ENCODE measurements at places on chromosomes 4 and X.
A peak's percentile ranks its signal among the peaks of the same experiment; 100 is the strongest.

GRCh38 chr4:20354120-20354519, 102.4 kb downstream of the SLIT2 start:
- DNase-seq: no peak

DNA sequence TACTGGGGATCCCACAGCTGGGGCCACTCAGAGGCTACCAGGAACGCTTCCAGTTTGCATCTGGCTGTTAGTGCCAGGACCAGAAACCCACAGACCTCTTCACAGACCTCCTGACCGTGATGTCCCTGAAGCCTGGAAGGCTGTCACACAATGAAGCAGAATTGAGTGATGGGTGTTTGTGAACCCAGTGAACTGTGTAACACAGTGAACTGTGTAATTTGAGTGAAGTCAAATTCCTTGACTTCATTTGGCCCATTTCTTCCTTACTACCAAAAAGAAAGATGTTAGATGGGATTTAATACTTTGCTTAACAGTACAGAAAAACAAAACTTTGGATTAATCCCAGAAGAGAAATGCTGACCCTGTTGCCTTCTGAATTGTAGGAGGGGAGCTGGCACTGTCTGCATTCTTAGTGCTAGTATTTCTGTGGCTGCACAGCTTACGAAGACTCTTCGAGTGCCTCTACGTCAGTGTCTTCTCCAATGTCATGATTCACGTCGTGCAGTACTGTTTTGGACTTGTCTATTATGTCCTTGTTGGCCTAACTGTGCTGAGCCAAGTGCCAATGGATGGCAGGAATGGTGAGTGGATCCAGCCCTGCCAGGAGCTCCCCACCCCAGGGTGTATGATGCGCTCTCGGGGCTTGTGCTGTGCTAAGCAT, 17.8 kb downstream of the SRD5A3 start:
- no peak for DNase-seq

DNA sequence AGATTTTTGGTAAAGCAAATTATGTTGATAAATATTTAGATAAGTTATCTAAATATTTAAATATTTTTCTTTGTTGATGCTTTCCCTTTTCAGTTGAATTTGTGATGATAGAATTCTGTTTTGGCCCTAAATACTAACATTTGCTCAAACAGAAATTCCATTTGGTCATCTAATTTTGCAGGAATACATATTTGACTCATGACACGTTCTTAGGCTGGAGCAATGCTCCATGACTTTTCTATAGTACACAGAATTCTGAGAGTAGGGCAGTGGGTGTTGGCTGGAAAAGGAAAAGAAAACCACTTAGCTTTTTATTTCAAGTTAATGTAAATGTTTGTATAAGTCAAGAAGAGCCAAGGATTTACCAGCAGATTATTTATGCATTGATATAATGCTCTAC, 58.6 kb upstream of the GK2 start:
- DNase-seq: no peak

GRCh38 chr4:40984051-40984450, 230.3 kb downstream of the APBB2 start:
- no peak for DNase-seq

DNA sequence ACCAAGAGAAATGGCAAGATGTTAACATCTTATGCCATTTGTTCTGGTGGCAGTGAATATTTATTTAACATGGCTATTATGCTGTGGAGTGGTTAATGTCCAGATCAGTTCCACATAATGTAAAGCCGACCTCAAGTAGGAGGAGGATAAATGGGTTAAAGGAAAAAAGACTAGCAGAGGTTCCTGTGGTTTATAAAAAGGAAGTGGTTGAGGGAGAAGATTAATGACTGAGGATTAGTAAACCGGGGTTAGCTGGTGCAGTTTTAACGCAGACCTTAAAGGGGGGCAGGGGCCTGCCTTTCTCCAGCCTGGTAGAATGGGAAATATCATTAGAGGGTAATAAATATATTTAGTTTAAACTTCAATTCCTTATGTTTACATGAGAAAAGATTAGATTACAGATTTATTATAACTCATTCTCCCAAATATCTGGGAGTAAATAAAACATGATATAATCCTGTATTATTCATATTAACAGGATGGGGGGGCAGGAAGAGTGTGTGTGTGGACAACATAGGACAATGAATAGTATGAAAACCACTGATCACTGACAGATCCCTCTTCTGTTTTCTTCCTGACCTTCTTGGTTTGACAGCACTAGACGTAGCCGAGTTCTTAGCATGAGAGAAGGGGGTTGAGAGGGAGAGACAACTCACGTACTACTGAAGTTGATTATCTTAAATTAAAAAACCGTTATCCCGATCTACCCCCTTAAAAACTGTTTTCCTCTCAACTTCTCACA, 124.1 kb upstream of the LIMCH1 start:
- DNase-seq: no peak

DNA sequence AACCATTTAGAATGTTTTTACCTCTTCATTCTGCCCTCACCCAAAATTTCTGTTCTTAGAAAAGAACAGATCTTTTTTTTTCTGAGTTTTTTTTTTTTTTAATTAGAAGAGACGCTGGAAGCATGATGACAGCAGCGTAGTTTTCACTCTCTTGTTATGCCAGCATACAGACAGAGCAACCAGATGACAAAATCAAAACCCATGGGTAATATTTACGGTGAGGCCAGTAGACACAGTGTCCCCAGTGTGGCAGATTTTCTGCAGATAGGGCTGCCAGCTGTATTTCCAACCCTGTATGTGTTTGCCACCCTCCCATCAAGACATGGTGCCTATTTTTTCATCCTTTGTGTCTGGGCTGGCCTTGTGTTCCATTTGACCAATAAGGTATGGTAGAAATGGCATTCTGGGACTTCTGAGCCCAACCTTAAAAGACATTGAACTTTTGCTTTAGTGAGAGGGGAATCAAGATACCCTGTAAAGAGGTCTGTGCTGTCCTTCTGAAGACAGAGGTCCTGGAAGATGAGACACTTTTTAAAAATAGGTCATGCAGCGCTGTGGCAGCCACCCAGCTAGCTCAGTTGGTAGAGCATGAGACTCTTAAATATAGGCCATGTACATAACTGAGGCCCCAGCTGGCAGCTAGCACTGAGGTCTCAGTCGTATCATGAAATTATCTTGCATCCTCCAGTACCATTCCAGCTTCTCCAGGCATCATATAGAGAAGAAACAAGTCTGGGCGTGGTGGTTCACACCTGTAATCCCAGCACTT, 6.7 kb upstream of the ZNF41 start:
- peak; percentile 65 for DNase-seq

DNA sequence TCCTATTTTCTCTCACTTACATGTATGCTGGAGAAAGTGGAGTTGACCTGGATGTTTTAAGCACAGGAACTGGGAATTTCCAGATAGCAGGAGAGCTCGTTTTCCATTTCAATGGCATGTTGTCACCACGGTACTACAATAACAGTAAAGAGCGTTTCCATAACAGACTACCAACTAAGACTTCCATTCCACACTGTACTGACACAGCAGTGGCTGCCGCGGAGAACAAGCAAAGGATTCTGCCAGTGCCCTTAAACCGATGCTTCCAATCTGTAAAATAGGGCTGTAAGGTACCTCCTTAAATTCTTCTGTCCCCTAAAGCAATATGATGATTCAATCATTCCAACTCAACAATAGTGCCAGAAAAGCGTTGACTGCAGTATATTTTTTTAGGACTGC, 143.9 kb downstream of the KLHL13 start:
- DNase-seq: peak; percentile 25

DNA sequence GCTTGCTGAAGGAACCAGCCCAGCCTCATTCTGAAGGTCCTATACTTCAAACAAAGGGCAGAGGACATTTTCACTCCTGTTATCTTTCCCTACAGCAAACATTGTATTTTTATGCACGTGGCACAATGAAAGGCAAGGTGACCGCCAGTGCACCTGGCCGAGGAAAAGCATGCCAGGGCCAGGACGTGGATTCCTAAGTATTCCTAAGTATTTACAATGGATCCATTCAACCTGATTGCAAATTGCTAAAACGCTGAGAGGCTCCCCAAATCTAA, 127.9 kb upstream of the FTHL17 start:
- DNase-seq: no peak

DNA sequence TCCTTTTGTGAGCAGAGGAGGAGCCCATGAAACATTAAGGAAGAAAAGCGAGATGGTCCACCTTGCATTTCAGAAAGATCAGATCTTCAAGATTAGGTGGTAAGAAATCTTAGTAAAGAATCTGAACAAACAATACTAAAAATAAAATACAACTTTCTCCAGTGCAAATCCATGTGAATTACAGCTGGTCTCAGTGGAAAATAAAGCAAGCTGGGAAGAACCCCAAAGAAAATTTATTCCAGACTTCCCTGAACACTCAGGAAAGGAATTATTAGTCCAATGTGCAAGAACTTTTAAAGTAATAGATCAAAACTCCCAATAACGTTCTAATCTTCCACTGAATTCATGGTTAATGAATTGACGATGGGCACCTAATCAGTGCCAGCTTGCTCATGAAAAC, 37.3 kb upstream of the C1QTNF7 start:
- no peak for DNase-seq

GRCh38 chr4:185222598-185222997, 13.2 kb downstream of the SNX25 start:
- DNase-seq: no peak

GRCh38 chrX:69066021-69066757, 99.1 kb downstream of the PJA1 start:
- DNase-seq: no peak

- no peak for DNase-seq
These were observed 599.3 kb downstream of the SPRY1 start for GRCh38 chr4:123995936-123996335.

DNA sequence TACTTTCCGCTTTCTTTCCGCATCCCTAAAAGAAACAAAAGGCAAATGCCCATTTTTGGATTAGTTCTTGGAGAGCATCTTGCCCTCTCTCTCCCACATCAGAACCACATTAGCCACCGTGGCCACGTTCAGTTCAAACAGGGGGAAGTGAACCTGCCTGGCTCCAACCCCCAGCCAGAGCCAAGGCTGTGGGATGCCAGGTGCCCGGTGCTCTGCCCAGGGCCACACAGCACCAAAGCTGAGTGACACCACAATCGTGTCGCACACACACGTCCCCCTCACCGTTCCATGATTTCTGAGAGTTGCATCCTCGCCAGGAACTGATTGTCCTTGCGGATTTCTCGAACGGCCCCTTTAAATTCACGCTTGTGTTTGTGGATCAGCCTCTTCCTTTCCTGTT, 24.3 kb downstream of the NOP14 start:
- DNase-seq: no peak

DNA sequence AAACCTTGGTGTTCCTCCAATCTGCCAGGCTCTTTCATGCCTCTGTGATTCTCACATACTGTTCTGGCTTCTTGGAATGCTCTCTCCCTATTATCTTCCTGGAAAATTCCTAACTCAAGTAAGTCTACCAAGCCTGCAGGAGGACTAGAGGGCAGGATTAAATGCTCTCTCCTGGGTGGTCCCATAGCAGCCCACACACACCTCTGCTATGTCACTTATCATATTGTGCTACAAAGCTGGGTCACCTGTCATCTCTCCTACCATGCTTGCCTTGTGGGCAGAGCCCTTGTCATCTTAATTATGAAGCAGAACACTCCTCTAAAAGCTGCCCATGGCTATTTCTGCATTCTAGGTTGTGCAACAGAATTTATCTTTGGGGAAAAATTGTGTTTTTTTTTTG, 344.5 kb upstream of the NOCT start:
- DNase-seq: no peak

DNA sequence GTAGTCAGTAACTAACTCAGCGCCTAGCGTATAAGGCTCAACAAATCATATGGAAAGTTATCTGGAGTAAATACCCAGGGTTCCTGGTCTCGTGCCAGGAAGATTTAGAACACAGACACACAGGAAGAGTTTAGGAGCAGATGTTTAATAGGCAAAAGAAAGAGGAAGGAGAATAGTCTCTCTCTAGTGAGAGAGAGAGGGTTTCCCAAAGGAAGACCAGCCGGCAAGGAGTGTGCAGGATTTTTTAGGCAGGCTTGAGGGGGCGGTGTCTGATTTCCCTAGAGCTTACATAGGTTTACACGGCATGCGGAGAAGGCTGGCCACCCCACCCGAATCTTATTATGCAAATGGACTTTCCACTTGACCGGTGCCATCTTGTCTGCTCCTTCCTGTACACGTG, 284.0 kb upstream of the FRG1 start:
- no peak for DNase-seq

GRCh38 chr4:73850261-73850970, 2.7 kb upstream of the PF4V1 start:
- DNase-seq: no peak

- DNase-seq: no peak
These were observed 112.8 kb downstream of the KDR start for GRCh38 chr4:55012363-55013230.

GRCh38 chr4:69617083-69617694, 22.3 kb downstream of the UGT2A2 start:
- no peak for DNase-seq

GRCh38 chrX:11446949-11447348, 153.7 kb downstream of the AMELX start:
- no peak for DNase-seq

DNA sequence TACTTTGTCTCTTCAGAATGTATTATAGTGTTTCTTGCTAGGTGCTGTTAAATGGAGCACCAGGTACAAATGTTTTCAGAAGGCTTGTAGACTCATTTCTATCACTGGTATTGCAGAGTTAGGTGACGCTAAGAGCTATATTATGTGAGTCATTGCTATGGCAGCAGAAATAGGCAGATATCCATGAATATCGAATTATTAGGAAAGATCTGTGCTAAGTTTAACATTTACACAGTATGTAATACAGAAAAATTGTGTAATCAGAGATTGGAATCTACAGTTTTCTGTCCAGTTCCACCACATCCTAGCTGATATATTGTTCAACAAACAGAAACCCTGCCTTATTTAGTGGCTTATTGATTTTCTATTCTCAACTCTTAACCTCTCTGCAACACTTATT, 1025.5 kb downstream of the STIM2 start:
- no peak for DNase-seq

DNA sequence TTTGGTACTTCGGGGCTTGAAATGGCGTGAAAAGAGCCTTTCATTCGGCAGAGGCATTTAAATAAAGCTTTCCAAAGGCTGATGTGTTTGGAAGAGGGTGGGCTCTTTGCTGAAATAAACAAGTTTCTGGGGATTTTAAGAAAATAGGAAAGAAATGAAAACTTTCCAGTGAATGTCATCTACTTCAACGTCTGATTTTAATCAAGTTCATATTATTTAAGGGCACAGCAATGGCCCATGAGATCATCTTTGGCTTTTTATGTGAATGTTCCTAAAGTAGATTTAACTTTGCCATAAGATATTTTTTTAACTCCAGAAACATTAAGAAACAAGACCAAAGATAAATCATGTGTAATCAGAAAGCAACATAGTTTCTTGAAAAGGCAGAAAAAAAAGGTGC, 69.8 kb upstream of the TTC29 start:
- DNase-seq: no peak
